ENCODE measurements at places on chromosomes 11 and 22.
A peak's percentile ranks its signal among the peaks of the same experiment; 100 is the strongest.

DNA sequence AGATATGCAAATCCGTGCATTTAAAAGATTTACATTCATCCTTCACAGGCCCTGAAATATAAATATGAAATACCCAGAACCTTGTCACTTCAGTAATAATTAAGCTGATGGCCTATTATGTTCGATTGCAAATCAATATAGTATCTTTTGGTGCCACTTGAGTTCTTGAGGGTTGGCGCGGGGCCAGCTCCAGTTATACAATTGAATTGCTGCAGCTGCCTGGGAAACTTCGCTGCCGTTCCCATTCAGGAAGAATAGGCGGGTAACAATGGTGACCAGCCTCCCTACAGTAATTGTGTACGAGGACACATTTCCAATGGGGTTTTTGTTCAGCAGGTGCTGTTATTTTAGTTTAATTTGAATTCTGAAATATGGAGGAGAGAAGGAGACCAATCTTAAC lies 451.2 kb downstream of the INSC start:
- DNase-seq = no peak

GRCh38 chr22:35539487-35539886 lies 1.1 kb upstream of the RASD2 start:
- DNase-seq = no peak

DNA sequence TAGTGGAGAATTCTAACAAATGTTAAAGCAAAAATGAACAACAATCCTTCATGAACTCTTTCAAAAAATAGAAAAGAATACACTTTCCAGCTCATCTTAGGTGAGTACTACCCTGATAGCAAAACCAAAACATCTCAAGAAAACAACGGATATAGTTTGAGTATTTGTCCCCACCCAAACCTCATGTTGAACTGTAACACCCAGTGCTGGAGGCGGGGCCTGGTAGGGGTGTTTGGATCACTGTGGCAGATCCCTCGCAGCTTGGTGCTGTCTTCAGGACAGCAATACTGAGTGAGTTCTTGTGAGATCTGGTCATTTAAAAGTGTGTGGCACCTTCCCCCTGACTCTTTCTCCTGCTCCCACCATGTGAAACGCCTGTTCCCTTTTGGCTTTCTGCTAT lies 27.0 kb downstream of the NCAPD3 start:
- no peak for DNase-seq

DNA sequence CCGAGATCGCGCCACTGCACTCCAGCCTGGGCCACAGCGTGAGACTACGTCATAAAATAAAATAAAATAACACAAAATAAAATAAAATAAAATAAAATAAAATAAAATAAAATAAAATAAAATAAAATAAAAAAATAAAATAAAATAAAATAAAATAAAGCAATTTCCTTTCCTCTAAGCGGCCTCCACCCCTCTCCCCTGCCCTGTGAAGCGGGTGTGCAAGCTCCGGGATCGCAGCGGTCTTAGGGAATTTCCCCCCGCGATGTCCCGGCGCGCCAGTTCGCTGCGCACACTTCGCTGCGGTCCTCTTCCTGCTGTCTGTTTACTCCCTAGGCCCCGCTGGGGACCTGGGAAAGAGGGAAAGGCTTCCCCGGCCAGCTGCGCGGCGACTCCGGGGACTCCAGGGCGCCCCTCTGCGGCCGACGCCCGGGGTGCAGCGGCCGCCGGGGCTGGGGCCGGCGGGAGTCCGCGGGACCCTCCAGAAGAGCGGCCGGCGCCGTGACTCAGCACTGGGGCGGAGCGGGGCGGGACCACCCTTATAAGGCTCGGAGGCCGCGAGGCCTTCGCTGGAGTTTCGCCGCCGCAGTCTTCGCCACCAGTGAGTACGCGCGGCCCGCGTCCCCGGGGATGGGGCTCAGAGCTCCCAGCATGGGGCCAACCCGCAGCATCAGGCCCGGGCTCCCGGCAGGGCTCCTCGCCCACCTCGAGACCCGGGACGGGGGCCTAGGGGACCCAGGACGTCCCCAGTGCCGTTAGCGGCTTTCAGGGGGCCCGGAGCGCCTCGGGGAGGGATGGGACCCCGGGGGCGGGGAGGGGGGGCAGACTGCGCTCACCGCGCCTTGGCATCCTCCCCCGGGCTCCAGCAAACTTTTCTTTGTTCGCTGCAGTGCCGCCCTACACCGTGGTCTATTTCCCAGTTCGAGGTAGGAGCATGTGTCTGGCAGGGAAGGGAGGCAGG lies at the start of gene GSTP1:
Gene GSTP1, plus strand, starts transcription at position 566 of the 958 bp plus-strand sequence. Its CDS starts 32 bp downstream, at position 598.
- DNase-seq = peak; percentile 41

DNA sequence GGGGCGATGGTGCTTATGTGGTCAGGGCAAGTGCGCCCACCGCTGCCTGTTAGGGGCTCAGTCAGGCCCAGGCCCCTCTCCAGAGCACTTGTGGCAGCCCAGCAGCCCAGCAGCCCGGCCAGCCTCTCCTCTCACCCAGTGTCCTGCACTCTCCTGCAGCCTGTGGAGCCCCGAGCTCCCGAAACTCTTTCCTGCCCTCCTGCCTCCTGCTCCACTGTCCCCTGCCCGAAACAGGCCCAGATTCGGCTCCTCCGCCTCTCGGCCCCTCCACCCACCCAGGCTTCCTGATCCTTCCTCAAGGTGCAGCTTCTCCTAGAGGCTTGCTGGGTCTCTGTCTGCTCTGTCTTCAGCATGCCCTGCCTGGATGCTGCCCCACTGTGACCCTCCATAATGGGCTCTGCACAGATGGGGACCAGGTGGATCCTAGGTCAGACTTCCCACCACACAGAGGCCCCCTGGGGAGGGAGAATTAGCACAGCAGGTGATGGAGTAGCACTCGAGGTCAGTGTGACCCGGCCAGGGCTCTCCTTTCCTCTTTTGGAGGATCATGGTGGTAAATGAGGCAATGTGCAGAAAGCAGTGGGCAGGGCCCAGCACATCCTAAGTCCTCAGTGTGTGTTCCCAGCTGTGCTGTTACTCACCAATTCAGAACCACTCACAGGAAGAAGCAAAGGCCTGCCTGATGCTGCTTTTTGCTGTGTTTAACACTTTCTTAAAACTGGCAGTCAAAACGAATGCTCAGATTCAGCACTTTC lies 18.6 kb upstream of the NAP1L4 start:
- no peak for DNase-seq

DNA sequence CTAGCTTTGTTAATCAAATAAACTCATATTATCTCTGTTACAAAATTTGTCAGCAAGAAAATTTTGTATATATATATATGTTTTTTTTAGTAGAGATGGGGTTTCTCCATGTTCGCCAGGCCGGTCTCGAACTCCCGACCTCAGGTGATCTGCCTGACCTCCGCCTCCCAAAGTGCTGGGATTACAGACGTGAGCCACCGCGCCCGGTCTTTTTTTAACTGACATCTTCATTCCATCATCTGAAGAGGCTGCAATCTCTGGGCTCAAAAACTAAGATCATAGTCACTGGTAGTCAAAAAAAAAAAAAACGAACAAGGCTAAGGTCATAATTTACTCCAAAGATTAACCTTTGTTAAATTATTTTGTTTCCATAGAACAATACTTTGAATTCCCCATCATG lies 5.3 kb upstream of the KLHDC7B start:
- no peak for DNase-seq

- DNase-seq = no peak
Observed at GRCh38 chr22:46673662-46674236, 53.6 kb downstream of the GRAMD4 start.

GRCh38 chr22:31235081-31235480 lies 23.0 kb downstream of the LIMK2 start:
- DNase-seq = no peak

- DNase-seq = peak; percentile 45
Observed at GRCh38 chr11:63608353-63609345, 5.6 kb downstream of the PLAAT3 start.

DNA sequence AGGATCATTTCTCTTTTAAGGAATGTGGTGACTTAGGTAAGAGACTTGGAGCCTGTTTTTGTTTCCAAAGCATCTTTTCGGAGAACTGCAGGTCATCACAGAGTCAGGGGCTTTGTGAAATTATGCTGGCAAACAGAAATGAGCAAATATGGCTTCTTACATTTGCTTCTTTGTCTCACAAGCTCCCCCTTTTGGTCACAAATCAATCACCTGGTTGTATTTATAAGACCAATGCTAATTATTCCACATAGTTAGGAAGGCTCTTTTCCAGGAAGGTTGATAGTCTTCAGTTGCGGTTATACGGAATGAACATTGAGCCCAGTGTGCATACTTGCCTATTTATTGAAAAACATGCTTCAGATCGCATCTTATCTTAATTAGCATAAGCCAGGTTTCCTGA lies 34.6 kb upstream of the CEP126 start:
- peak; percentile 37 for DNase-seq

GRCh38 chr11:29352273-29352795 lies 664.5 kb downstream of the KCNA4 start:
- no peak for DNase-seq

GRCh38 chr11:123047266-123047946 lies 14.5 kb downstream of the HSPA8 start:
- no peak for DNase-seq

DNA sequence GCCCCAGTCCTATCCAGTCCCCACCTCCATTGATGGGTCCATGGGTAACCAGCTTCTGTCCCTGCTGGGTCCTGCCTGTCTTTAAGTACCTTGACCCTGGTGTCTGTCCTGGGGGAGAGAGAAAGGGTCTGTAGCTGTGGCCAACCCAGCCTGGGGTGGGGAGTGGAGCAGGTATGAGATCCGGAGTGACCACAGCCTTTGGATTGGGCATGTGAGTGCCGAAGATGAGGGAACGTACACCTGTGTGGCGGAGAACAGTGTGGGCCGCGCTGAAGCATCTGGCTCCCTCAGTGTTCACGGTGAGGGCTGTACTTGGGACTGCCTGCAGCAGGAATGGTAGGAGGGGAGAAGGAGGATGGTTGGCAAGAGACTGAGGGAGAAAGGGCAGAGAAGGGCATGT lies 5.2 kb downstream of the ROBO3 start:
- no peak for DNase-seq

- no peak for DNase-seq
Observed at GRCh38 chr11:88051396-88051795, 123.8 kb downstream of the RAB38 start.

GRCh38 chr11:76292583-76293188 lies 86.4 kb upstream of the WNT11 start:
- DNase-seq = no peak

GRCh38 chr22:30421695-30422480 lies 3.7 kb upstream of the MTFP1 start:
- no peak for DNase-seq

Measured in smooth muscle cell of the brain vasculature (primary cell).